ENCODE measurements at places on chromosomes 12 and 14.

DNA sequence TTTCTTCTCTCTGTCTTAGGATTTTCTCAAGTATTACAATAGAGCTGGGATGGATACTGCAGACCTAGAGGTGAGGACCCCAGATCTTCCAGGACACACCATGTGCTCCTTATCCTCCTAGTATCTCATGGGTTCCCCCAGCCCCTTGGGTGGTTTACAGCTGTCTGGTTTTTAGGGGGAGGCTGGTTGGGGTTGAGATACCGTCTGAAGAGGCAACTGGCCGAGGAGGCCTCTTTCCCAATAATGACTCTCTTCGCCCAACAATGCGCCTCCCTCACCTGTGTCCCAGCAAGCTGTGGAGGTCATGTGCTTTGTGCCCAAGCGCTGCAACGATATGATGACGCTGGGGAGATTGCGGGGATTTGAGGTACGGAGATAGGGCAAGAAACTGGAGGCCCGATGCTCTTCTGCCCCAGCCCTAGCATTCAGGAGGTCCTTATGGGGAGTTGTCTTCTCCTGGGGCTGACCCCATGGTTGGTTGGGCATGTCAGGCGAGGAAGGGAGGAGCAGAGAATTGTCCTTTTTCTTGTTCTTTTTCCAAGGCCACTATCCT, 3.8 kb downstream of the ARHGEF25 start:
- DNase-seq, result no peak

GRCh38 chr14:95410838-95411237, 91.1 kb upstream of the CLMN start:
- no peak for DNase-seq

DNA sequence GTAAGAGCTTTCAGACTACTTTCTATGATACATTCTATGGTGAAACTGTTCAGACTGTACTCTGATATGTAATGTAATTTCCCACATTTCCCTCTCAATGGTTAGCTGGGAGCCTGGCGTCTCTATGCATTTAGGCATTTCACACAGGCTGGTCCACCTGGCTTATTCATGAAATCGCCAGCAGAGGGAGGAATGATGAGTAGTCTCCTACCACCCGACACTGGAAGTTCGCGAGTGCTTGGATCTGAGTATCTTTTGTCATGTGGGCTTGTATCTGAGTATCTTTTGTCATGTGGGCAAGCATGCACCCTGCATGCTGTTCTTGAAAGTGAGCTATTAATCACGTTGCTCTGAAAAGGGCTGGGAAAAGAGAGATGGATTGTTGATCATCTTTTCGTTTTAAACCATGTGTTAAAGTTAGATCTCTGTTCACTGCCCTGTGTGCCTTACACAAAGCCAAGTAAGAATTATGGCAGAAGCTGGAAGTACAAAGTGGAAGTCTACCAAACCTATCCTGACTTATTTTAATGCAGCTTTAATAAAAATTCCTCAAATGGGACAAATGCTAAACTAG, 235.0 kb downstream of the ATP23 start:
- no peak for DNase-seq

DNA sequence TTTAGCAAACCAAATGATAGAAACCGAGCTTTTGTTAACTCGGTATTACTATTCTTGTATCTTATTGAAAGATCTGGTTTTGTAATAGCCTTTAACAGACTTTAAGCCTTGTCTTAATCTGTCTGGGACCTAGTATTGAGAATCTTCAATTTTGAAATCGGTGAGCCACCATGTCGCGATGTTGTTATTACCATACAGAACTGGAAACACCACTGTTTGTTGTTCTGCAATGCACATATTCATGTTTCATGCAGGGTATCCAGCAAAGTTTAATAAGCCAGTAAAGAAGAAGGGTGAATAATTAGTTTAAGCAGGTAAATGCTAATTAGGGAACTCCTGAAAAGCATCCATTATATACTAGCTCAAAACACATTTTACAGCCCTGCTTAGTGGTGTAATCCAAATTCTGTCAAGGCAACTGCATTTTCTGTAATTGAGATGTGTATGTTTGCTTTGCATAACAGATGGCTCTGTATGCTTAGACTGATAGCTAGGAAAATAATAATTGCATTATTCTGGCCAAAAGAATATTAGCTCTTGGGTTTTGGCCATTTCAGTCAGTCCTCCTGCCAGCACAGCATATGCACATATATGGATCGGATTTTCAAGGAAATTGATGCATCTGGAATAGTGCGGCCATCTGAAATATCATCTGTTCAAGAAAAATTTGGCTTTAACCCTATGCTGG, 389.2 kb downstream of the EGLN3 start:
- DNase-seq, result no peak

DNA sequence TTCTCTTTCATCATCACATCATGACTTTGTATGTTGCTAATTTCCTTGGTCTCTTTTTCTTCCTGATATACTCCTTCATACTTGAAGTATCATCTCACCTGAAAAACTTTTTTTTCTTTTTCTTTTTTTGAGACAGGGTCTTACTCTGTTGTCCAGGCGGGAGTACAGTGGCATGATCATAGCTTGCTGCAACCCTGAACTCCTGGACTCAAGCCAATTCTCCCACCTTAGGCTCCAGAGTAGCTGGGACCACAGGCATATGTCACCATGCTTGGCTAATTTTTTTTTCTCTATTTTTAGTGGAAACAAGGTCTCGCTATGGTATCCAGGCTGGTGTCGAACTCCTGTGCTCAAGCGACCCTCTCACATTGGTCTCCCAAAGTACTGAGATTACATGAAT, 107.6 kb downstream of the RALGAPA1 start:
- no peak for DNase-seq

DNA sequence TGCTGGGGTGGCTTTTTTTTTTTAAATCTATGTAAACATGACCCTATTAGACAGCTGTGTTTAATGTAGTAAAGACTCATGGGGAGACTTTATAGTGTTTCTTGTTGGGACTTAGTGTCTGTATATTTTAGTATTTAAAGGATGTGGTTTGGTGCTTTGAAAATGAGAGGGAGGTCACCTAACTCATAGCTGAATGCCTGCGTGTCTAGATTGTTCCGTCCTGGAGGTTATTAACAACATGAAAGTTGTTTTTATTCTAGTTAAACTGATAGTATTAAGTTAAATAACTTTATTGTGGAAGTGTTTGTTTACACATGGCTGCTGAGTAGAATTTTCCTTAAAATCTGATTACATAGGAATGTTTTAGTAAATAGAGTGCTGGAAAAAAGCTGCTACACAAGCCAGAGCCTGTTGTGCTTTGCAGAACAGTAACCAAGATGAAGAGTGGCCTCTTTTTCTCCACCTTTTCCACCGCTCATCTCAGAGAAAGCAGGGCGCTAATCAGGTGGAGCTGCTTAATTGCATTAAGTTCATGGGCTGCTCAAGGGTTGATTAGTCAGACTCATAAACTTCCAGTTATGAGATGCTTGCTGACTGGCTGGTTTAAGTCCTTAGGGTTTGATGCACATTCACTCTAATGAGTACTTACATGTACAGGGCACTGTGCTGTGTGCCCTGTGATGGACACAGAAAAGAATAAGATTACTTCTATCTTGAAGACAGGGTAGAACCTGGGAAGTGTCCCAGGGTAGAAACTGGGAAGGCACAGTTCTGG, 62.7 kb downstream of the FBXO34 start:
- DNase-seq, result no peak

- DNase-seq, result no peak
Measured at GRCh38 chr14:75280291-75280830, 1.7 kb downstream of the FOS start.

GRCh38 chr12:25833657-25834056, 124.8 kb upstream of the RASSF8 start:
- no peak for DNase-seq

DNA sequence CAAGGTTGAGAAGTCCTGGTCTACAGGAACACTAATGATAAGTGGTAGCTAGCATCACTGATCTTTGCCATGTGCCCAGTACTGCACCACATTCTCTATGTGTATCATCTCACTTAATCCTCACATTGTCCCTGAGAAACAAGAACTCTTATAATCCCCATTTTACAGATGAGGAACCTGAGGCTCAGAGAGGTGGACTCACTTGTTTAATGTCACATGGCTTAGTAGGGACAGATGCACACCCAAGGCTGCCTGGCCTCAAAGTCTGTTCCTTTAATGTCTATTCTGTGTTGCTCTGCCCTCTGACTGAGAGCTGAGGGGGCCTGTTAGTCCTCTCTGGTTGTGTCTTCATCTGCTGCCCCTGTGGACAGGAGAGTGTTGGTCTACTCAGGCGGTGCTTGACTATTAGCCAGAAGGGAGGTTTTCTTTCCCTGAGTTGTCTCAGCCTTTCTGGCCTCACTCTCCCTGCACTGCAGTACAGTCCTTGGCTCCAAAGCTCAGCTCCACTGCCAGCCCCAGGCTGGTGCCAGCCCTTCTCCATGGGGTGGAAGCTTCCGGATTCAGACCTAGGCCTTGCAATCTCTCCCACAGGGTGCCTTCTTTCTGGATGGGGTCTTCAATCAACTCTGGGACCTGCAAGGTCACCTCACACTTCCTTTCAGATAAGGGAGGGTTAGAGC, 4.9 kb upstream of the DYNLL1 start:
- no peak for DNase-seq

DNA sequence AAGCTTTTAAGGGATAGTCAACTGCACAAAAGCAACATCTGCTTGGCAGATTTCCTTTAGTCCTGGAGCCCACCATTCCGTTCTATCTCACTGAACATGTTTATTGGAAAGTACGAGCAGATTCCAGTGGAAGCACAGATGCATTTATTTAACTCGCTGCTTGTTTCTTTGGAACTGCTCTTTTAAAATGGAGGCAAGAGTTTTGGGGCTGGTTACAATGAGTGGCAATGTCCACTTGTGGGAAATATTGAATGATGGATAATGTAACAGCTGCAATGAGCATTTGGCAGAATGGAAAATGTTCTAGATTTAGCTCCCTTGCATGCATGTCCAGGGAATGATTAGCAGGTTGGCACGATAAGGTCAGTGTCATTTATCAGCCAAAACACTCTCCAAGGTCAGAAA, 163.0 kb downstream of the ATP23 start:
- no peak for DNase-seq

DNA sequence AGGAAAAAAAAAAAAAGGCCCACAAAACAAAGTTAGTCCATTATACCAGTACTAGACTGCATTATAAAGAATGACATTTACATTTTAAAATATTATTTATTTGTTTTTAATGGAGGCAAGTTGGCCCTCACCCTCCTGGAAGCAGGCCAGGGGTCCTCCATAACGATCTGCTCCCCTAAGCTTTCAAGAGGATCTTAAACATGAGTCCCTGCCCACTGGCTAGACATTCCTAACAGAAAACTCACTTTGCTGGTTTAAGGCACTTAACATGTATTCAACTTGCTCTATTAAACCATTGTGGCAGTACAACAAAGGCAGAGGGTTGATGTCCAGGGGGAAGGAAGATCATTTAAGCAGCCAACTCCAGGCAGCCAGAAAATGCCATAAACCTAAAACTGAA, 111.4 kb downstream of the STXBP6 start:
- DNase-seq, result no peak

- DNase-seq, result no peak
Measured at GRCh38 chr14:91599994-91600393, 89.9 kb upstream of the PPP4R3A start.

DNA sequence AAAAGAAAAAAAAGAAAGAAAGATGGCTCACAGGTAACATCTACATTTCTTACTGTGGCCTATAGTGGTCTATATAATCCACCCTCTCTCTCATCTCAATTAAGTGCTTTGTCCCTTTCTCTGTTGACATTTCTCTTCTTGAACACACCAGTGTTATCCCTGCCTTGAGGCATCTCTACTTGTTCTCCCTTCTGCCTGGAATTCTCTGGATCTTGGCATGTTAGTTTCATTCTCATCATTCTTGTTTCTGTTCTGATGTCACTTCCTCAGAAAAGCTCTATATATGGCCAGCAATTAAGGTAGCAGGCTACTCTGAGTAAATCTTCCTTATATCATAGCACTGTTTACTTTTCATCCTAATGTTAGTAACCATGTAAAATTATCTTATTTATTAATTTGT, 155.7 kb upstream of the PDZRN4 start:
- DNase-seq, result no peak

DNA sequence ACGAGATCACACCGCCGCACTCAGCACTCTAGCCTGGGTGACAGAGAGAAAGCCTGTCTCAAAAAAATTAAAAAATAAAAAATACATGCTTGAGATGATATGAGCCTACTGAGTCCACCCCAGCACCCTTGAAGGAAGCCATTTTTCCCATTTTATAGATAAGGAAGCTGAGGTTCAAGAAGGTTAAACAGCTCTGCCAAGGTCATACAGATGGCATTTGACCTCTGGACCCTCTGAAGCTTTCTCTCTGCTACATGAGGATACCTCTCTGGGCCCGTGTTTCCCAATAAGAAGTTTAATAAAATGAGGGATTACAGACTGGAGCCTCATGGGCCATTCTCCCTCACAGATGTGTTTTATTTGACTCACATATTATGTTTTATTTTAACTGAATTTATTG, 53.9 kb upstream of the PNMA1 start:
- DNase-seq, result no peak

DNA sequence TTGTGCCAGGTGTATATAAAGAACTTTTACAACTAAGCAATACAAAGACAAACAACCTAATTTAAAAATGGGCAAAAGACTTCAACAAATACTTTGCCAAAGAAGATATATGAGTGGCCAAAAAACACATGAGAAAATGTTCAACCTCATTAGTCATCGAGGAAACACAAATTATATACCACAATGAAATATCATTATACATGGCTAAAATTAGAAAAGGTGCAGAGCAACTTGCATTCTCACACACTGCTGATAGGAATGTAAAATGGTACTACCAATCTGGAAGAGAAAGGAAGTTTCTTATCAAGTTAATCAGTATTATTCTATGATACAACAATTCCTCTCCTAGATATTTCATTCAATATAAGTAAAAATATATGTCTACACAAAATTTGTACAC, 131.6 kb upstream of the FRMD6 start:
- no peak for DNase-seq

DNA sequence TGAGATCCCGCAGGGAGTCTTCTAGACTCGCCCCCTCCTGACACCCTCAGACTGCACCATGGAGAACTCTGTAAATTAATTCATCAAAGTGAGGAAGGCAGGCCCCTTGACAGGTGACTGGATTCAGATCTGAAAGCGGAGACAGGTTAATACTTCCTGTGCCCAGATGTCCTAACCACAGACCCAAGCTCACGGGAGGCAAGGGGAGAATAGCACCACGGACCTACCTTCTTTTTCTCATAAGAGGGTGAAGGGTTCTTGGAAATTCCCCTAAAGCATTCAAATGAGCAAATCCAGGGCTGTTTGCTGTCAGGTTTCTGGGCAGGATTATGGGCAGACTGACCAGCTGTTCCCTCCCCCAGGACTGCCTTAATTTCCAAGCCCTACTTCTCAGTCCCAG, 170.0 kb downstream of the ZFP36L1 start:
- DNase-seq, result no peak

DNA sequence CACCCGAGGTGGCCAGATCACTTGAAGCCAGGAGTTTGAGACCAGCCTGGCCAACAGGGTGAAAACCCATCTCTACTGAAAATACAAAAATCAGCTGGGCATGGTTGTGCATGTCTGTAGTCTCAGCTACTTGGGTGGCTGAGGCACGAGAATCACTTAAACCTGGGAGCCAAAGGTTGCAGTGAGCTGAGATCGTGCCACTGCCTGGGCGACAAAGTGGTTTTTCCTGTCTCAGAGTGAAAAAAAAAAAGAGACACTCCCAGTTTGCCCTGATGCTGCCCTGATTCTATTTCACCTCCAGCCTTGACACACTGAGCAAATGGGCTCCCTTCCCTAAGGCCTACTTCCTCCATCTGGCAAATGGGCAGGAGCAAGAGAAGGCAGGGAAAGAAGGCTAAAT, 28.5 kb upstream of the PLEK2 start:
- no peak for DNase-seq
